ENCODE measurements at places on chromosomes 16 and 17. TPM values are rescaled to one million over a fixed set of nuclear protein-coding genes. Genes with fewer than 3 reads are reported as not detected.

The P2RX5 gene
- polyA plus RNA-seq, result 2.2 TPM

The HSF4 gene
- polyA plus RNA-seq, result 8.2 TPM

The KRT25 gene
- polyA plus RNA-seq, result 0.75 TPM

The SOST gene
- not detected for polyA plus RNA-seq

The SLFN14 gene
- 0.21 TPM for polyA plus RNA-seq

The IL32 gene
- polyA plus RNA-seq, result 174 TPM

The RNF222 gene
- 0.13 TPM for polyA plus RNA-seq

The FLII gene
- 161 TPM for polyA plus RNA-seq

The KRT17 gene
- polyA plus RNA-seq, result 1.1 TPM

The SKAP1 gene
- 3.0 TPM for polyA plus RNA-seq

The CCL4 gene
- polyA plus RNA-seq, result 6.9 TPM

DNA sequence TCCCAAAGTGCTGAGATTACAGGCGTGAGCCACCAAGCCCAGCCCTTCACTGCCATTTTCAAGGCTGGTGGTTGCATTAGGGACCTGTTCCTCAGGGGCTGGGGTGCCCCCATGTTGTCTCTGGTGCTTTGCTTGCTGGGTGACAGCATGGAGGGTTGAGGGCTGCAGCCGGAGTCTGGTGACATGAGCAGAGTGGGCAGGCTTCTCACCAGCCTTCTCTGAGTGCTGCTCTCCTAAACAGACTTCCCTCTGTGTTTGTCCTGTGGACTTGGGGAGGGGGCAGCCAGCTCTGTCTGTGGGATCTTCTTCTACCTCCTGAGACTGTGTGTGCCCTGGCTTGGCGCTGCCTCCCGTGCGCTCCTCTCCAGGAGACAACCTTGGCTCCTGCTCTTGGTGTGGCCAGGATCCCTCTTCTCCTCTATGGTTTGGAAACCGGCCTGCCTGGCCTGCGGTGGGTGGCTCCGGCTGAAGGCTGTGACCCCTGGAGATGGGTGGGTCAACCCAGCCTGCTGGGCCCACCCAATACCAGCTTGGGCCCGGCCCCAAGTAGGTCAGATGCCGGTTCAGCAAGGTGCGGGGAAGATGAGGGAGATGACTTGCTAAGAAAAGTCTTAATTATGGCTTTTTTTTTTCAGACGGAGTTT lies 72.1 kb downstream of the PDPK1 start:
- DNase-seq, result no peak

DNA sequence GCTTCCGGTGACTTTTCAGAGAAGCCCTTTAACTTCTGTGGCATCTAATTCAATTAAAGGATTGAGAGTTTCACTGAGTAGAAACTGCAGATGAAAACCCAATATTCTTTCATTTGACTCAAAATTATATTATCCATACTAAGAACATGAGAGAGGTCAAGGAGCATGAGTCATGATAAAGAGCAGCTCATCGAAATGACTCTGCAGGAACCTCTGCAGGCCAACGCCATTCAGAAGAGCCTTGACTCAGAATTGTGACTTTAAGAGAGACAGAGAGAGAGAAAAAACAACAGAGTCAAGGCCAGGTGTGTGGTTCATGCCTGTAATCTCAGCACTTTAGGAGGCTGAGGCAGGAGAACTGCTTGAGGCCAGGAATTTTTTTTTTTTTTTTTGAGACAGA lies 417.2 kb upstream of the XYLT1 start:
- no peak for DNase-seq

GRCh38 chr16:85711982-85712587 lies 23.3 kb upstream of the GINS2 start:
- no peak for DNase-seq

GRCh38 chr16:87443964-87444363 lies 48.9 kb downstream of the ZCCHC14 start:
- DNase-seq, result no peak

- DNase-seq, result peak; percentile 12
Measured at GRCh38 chr16:17744921-17745572, 274.3 kb upstream of the XYLT1 start.

DNA sequence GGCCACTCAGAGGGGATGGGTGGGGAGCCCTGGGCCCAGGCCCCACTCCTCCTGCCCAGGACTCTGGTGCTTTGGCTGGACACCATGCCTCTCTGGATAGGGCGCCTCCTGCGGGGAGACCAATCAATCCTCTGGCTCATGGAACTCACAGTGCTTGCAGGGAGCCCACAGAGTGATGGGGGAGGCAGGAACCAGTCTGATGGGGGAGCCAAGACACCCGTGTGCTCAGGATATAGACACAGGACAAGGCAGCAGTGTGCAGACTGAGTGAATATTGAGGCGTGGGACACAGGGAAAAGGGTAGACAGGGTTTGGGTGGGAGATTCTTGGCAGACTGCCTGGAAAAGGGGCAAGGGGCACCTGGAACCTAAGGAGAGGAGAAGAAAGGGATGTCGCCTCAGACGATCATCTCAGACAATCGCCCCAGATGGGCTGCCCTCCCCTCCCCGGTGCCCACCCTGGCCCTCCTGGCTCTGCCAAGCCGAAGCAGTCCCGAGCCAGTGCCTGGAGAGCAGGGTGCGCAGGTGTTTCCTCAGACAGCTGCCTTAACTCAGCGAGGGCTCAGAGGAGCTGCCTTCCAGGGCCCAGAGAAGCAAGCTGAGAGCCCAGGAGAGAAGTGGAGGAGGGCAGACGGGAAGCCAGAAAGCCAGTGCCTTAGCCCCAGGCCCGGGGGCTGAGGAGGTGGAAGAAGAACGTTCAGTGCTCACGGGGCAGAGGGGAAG lies 37.4 kb upstream of the DLX4 start:
- DNase-seq, result no peak

DNA sequence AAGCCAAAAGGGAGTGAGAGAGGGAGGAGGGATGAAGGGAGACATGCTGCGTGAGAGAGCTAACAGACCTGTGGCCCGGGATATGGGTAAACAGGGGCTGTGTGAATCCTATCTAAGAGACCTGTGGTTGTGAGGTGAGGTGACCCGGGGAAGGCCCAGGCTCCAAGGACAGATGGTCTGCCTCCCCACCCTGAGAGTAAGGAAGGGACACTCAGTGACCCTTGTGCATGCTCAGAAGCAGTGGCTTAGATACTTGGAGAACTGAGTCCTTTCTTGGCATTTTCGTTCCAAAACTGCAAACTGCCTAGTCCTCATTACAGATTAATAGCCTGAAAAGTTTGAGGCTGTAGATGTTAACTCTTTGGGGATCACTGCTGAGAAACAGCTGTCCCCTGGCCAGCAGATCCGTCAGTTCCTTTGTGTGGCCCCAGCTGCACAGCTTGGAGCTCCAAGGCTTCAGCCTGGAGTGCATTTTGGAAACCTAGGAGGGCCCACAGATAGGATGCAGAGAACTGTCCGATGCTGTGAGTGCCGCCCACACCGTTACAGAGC lies 121.6 kb downstream of the SMG6 start:
- DNase-seq, result no peak

GRCh38 chr17:76155988-76156661 lies 15.1 kb upstream of the FOXJ1 start:
- peak; percentile 32 for DNase-seq

- no peak for DNase-seq
Measured at GRCh38 chr17:62892870-62893338, 73.1 kb upstream of the TANC2 start.

GRCh38 chr17:9893411-9894012 lies 11.6 kb downstream of the RCVRN start:
- no peak for DNase-seq

DNA sequence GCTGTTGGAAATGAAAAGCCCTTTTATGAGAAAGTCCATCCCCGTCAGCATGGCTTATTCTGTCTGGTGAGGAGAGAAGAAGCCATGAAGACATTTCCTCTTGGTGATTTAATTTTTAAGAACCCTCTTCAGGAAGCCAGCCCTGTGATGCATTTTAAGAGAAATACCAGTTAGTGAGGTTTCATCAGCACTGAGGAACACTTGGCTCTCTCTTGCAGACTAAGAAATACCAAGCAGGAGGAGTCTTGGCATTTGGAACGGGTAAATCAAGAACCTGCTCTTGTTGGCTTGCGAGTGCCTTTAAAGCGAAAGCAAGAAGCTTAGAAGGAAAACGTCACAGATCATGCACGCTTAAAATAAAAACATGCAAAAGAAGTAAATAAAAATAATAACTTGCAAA lies 17.5 kb downstream of the RAB11FIP3 start:
- no peak for DNase-seq

- no peak for DNase-seq
Measured at GRCh38 chr16:57632568-57632967, 4.1 kb downstream of the ADGRG1 start.

GRCh38 chr16:49057391-49057790 lies 224.2 kb downstream of the CBLN1 start:
- DNase-seq, result no peak

DNA sequence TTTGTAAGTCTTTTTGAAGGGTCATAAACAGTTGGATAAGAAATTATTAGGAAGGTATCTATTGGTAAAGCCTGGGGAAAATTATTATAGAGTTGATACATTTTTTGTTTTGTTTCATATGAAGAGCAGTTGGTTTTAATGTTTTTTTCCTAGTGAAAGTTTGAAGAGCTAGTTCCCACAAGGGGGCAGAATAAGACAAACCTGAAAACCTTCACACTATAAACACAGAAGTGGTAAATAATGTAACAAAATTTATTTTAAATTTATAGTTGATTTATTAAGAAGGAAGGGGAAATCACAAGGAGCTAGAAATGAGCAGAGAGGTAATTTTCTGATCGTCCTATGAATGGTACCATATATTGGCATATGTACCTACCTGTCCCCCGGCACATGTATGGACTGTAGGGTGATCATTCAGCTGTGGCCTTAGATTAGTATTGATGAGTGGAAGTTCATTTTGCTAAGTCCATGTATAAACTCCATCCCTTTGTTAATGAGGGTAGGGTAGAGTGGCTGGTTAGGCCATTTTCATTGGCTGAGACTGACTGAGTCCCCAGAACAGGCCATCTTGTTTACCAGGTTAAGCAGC lies 116.3 kb downstream of the TANC2 start:
- DNase-seq, result no peak

GRCh38 chr16:56732366-56732765 lies 2.4 kb downstream of the NUP93 start:
- DNase-seq, result no peak

- DNase-seq, result no peak
Measured at GRCh38 chr17:68368387-68368786, 77.1 kb downstream of the ARSG start.

- no peak for DNase-seq
Measured at GRCh38 chr17:30263552-30264333, 28.0 kb downstream of the BLMH start.

DNA sequence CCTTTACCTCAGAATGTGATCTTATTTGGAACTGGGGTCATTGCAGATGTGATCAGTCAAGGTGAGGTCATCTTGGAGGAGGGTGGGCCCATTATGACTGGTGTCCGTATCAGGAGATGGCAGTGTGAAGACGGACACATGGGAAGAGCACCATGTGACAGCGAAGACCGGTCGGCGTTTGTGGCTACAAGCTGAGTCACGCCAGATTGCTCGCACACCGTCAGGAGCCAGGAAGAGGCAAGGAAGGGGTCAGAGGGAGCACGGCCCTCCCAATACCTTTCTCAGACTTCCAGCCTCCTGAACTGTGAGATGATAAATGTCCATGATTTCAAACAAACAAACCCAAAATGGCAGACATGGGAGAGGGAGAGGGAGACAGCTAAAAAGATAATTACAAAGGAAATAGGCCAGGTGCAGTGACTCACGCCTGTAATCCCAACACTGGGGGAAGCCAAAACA lies 13.2 kb downstream of the STARD3 start:
- no peak for DNase-seq

- no peak for DNase-seq
Measured at GRCh38 chr16:11452298-11452697, 107.0 kb downstream of the RMI2 start.

DNA sequence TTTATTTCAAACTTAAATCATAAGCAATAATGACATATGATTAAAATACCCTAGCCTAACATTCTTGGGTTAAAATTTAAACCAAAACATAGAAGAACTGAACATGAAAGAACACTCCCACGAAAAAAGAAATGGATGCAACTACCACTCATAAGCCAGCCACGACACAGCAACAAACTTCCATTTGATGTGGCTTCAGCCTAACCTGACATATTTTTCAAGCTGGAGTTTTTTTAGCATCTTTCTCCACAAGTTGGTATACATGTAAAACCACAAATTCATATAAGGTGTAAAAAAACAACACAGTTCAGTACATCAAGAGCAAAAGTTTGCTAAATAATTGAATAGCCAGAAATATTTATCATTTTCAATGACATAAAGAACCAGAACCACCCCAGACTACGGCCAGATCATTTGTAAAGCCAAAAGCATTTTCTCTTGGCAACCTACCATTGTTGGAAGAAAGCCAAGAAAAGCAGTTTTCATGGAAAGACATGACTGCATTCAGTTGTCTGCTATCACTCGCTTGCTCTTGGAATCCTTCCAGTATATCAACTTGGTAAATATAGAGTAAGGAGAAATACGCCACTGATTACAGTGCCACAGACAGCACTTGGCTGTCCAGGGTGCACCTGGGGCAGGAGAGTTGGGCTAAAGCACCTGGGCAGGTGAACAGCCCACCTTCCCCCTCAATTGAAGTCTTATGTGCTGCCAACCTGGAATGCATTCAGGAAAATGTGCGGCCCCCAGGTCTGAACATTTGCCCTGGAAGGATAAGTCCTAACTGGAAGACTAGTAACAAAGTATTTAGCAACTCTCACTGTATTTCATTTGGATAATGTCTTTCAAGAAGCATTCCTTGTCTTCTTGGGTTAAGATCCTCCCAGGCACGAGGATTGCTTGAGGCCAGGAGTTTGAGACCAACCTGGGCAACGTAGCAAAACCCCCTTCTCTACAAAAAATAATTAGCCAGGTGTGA lies 60.5 kb downstream of the CREBBP start:
- DNase-seq, result peak; percentile 27

All from large intestine (tissue), 12 donors.